ENCODE measurements at places on chromosomes 6 and 20.
A peak's percentile ranks its signal among the peaks of the same experiment; 100 is the strongest.

GRCh38 chr6:160054913-160055312, 66.7 kb upstream of the SLC22A1 start:
- H3K36me3 ChIP-seq, result peaks cover 16% of the 10 kb centered on the region
- no peak overlapping the region for H3K27ac ChIP-seq

DNA sequence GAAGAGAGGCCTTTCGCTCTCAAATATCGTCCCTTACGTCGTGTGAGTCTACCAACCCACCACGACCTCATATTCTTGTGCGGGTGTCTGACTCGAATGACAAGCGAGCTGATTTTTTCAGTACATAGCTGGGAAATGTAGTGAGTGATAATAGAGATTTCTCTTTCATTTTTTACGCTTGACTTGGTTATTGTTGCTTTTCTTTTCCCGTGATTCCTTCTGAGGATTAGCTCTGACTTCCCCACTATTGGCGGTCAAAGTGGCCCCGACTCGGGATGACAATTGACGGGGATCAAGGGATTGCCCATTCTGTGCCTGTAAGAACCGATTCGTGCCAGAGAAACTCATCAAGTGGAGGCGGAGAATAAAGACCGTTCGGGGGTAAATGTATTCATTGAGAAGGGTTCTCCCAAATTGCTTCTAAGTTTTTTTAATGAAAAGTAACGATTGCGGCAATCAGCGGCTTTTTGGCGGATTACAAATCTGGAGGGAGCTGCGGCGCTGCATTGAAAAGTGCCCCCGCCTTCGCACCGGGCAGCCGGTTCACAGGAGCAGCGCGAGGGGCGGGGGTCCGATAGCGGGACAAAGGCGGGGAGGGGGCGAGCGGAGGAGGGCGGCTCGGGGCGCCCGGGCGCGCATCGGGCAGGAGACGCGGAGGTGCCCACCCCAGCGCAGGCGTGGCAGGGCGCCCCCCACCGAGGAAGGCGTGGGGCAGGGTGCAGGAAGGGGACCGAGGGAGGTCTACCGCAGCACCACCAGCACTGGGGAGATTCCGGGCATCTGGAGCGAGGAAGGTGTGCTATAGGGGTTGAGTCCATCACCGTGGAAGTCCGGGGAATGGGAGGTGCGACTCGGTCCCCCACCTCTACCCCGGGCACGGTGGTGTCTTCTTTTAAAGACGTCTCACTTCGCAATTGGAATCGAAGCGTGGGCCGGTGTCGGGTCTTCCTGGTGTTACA, 44.5 kb upstream of the OSTM1 start:
- H3K4me3 ChIP-seq, result peak overlapping the region; percentile 88
- H3K36me3 ChIP-seq, result no peaks in the 10 kb centered on the region
- no peak for DNase-seq
- H3K4me1 ChIP-seq, result peaks cover 18% of the 10 kb centered on the region
- H3K27me3 ChIP-seq, result peaks cover 83% of the 10 kb centered on the region
- no peak overlapping the region for H3K27ac ChIP-seq

DNA sequence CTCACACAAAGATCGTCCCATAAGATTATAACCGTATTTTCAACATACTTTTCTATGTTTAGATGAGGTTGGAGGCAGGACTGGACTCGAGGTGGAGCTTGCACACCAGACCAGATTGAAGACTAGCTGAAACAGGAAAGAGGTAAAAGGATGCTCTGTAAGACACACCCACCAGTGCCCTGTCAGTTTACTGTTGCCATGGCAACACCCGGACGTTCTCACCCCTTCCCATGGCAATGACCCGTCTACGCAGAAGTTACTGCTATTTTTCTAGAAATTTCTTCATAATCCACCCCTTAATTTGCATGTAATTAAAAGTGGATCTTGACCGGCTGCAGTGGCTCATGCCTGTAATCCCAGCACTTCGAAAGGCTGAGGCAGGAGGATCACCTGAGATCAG, 13.6 kb upstream of the SRSF6 start:
- no peak overlapping the region for H3K27ac ChIP-seq
- no peak for DNase-seq
- no peaks in the 10 kb centered on the region for H3K36me3 ChIP-seq
- H3K4me1 ChIP-seq, result no peaks in the 10 kb centered on the region
- H3K4me3 ChIP-seq, result no peak overlapping the region

- no peaks in the 10 kb centered on the region for H3K4me1 ChIP-seq
- H3K27me3 ChIP-seq, result no peaks in the 10 kb centered on the region
- no peak overlapping the region for H3K4me3 ChIP-seq
Measured at GRCh38 chr6:82227770-82228169, 19.8 kb downstream of the IBTK start.

DNA sequence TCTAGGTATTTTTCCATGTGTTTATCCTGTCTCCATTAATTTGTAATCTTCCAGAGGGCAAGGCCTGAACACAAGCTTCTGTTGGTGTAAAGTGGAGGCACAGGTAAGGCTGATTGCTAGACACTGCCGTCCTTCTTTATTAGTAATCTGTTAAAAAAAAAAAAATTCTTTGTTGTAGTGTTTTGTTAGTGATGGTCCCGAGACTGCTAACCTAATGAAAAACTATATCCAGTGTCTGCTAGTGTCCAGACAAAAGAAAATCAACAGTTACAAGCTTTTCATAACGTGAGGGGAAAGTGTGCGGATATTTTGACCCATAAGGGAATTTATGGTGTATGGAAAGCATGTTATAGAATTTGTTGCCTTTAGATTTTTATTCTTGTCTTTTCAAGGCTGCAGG, 4.2 kb upstream of the HIVEP1 start:
- no peak for DNase-seq
- peaks cover 20% of the 10 kb centered on the region for H3K4me1 ChIP-seq
- H3K27ac ChIP-seq, result peak overlapping the region; percentile 97
- H3K27me3 ChIP-seq, result no peaks in the 10 kb centered on the region
- H3K36me3 ChIP-seq, result no peaks in the 10 kb centered on the region

DNA sequence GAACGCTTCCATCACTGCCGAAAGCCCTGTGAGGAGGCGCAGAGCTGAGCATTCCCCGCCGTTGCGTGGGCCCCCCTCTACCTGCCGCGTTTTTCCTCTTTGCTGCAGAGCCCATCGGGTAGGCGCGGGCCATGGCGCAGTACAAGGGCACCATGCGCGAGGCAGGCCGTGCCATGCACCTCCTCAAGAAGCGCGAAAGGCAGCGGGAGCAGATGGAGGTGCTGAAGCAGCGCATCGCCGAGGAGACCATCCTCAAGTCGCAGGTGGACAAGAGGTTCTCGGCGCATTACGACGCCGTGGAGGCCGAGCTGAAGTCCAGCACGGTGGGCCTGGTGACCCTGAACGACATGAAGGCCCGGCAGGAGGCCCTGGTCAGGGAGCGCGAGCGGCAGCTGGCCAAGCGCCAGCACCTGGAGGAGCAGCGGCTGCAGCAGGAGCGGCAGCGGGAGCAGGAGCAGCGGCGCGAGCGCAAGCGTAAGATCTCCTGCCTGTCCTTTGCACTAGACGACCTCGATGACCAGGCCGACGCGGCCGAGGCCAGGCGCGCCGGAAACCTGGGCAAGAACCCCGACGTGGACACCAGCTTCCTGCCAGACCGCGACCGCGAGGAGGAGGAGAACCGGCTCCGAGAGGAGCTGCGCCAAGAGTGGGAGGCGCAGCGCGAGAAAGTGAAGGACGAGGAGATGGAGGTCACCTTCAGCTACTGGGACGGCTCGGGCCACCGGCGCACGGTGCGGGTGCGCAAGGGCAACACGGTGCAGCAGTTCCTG, 693 bp downstream of the FAM50B start:
- H3K27me3 ChIP-seq, result no peaks in the 10 kb centered on the region
- no peak for DNase-seq
- H3K27ac ChIP-seq, result peak overlapping the region; percentile 62
- peak overlapping the region; percentile 59 for H3K4me3 ChIP-seq
- H3K36me3 ChIP-seq, result no peaks in the 10 kb centered on the region

DNA sequence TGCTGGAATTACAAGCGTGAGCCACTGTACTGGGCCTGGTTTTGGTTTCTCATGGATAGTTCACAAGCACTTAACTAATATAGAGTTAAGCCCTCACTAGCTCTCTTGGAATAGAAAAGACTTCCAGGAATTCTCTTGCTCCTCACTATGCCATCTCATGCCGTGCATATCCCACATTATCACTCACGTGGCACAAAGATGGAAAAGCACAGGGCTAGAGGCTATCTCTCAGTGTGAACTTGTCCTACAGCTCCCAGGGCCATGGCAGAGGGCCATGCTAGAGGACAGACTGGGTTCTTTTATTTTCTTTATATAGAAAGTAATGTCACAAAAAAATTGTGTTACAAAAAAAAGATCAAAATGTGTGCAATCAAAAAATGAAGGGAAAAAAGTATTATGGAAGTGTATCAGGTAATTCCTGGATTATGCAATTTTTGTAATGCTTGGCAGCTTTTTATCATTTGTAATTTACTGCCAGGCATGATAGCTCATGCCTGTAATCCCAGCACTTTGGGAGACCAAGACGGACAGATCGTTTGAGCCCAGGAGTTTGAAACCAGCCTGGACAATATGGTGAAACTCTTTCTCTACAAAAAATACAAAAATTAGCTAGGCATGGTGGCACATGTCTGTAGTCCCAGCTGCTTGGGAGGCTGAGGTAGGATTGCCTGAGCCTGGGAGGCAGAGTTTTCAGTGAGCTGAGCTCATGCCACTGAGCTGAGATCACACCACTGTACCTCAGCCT, 6.4 kb upstream of the SLC2A12 start:
- H3K27me3 ChIP-seq, result no peaks in the 10 kb centered on the region
- no peak for DNase-seq
- H3K4me1 ChIP-seq, result no peaks in the 10 kb centered on the region
- no peaks in the 10 kb centered on the region for H3K36me3 ChIP-seq

DNA sequence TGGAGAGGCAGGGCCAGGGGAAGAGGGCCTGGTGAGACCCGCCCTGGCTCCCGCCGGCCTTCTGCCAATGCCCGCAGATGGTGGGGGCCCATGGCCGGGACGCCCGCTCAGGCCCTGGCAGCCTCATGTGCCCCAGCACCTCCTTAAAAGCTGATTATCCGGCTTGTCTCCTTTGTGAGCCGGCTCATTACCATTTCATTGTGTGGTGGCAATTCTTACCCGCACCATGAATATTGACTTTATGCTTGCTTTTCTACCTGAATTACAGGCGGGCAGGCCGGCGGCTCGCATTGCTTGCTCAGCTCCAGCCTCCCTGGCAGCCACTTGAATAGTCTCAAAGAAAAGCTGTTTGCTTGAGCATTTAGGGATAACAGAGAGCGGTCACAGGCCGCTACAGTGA, 120.0 kb upstream of the JAG1 start:
- H3K4me3 ChIP-seq, result no peak overlapping the region
- no peak for DNase-seq
- H3K27ac ChIP-seq, result no peak overlapping the region
- H3K36me3 ChIP-seq, result no peaks in the 10 kb centered on the region

DNA sequence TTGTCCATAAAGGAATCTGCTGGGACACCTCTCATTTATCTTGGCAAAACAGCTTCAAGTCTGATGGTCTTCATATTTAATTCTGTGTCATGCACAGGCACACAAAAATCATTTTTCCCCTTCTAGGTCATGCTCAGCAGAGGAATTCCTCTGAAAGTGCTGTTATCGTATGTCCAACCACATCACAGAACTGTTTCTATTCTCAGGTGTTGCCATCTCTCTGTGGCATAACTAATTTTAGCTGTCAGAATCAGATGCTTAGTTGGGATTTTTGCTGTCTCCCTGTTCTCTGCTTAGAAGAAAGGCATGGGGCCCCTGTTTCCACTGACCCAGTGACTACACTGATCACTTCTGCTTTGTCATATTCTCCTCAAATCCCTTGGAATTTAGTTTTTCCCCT, 608.0 kb upstream of the EPHA7 start:
- no peaks in the 10 kb centered on the region for H3K36me3 ChIP-seq
- no peak overlapping the region for H3K27ac ChIP-seq
- H3K4me1 ChIP-seq, result no peaks in the 10 kb centered on the region
- DNase-seq, result no peak
- no peak overlapping the region for H3K4me3 ChIP-seq

- no peaks in the 10 kb centered on the region for H3K4me1 ChIP-seq
- DNase-seq, result no peak
- peaks cover 3% of the 10 kb centered on the region for H3K27me3 ChIP-seq
- no peaks in the 10 kb centered on the region for H3K36me3 ChIP-seq
- no peak overlapping the region for H3K4me3 ChIP-seq
- H3K27ac ChIP-seq, result no peak overlapping the region
Measured at GRCh38 chr6:82072751-82073150, 174.8 kb downstream of the IBTK start.

DNA sequence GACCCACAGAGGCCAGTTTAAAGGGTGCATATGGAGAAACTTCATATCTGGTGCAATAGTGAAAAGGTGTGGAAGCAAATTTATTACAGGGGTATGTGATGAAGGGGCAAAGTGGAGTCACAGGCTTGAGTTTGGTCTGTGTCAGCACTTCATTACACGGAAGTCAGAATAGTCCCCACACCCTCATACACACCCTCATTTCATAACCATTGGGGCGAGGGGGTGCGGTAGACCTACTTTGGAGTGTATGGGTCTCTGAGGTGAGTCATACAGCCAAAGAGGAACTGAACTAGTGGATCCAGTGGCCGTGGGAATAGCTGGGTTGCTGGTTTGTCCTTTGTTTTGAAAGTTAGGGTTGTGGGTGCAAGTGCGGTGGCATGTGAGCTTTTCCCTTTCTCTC, 3.3 kb downstream of the TM9SF4 start:
- no peaks in the 10 kb centered on the region for H3K36me3 ChIP-seq
- peak; percentile 9 for DNase-seq
- no peaks in the 10 kb centered on the region for H3K27me3 ChIP-seq

DNA sequence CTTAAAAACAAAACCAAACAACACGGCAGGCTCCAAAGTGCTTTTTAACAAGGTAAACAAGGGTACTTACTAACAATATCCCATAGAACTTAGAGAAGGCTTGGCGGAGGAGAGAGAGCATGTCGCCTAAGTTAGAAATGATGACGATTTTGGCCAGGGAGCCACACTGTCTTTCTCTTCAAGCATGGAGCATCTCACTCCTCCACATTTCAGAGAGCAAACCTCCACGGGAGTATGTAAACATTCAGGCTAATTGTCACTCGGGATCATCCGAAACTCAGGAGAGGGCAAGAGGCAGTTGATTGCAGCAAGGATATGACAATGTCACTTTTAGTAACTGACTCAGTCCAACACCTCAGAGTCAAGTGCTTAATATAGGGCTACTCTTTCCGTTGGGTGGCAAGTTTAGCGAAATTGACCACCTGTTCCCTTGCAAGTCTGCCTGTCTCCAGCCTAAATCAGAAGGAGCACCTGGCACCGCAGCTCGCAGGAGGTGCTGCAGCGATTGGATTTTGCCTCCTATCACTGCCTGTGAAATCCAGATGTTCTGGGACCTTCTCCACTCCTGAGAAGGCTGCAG, 65.8 kb upstream of the RPS6KA2 start:
- no peak for DNase-seq
- peaks cover 15% of the 10 kb centered on the region for H3K27me3 ChIP-seq
- no peaks in the 10 kb centered on the region for H3K36me3 ChIP-seq
- no peak overlapping the region for H3K27ac ChIP-seq
- no peak overlapping the region for H3K4me3 ChIP-seq

- no peaks in the 10 kb centered on the region for H3K27me3 ChIP-seq
- peak overlapping the region; percentile 39 for H3K4me3 ChIP-seq
- H3K4me1 ChIP-seq, result peaks cover 24% of the 10 kb centered on the region
Measured at GRCh38 chr6:33343953-33344611, 26.5 kb upstream of the ZBTB22 start.

Data from T-cell (primary cell).